ENCODE measurements at places on chromosomes 6 and 20.

DNA sequence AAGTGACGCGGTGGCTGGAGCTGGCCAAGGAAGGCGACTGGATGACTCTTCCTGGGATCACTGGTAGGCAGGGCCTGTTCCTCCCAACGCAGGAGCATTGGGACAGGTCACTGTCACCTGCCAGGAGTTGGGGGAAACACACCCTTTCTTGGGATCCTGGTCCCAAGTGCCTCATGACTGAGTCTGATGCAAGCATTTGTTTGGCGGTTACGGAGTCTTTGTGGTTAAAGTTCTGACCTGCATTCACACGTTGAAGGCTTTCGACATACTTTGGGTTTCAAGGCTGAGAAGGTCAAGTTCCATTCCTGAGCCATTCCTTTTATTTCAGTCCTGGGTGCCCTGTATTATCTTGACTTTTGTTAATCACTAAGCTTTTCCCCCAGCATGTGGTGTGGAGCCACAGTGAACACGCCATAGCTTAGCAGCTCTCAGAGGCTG is 6.0 kb downstream of the PNLDC1 start:
- DNase-seq: no peak

GRCh38 chr20:62219992-62220665 is at the start of gene HRH3:
HRH3 (minus strand) TSS chr20:62220278; CDS start chr20:62219970, 308 bp downstream.
- no peak for DNase-seq

DNA sequence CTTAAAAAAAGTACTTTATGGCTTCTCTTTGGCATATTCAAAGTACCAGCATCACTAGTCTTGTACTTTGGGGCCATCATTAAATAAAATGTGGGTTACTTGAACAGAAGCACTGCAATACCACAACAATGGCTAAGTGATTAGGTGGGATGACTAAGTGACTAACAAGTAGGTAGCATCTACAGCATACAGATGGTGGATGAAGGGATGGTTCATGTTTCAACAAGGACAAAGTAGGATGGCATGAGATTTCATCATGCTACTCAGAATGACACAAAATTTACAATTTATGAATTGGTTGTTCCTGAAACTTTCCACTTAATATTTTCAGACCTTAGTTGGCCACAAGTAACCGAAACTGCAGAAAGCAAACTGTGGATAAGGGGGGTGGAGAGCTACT is 7.7 kb downstream of the MPC1 start:
- DNase-seq: no peak

GRCh38 chr6:148441454-148441911 is 98.8 kb downstream of the SASH1 start:
- DNase-seq: no peak

DNA sequence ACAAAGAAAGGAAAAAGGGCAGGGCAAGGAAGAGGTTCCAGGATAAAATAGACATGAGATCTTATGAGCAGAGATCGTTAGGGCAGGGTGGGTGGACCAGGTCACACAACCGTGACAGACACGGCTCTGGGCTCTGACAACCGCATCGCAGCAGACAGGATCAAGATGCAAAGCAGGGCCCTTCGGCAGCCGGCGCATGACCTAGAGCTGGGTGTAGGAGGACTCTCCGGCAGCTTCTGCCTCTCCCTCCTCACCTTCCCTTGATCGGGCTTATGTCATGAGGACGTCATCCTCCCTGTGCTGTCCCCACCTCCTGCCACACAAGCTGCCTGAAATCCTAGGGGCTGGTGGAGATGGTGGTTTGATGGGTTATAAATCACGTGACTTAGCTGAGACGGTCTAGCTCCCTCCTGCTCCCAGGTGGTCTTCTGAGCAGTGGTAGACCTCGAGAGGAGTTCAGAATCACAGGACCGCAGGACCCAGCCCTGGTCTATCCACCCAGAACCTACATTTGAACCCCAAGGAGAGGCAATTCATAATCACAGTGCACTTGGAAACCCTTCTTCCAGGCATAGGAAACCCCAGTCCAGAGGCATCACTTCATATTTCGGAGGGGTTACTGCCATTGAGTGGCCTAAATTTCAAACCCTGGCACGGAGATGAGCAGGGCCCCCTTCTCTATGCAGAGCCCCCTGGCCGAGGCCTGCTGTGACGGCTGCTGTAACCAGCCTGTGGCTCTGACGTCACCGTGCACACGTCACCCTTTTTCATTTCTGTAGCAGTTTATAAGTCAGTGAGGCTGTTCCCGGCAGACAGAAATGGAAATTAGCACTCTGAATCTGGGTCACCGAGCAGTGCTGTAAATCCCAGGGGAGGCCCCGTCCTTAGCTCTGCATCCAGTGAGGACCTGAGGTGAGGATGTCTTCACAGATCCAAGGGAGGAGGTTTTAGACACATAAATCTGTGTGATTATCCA is 8.7 kb upstream of the CCR6 start:
- no peak for DNase-seq

DNA sequence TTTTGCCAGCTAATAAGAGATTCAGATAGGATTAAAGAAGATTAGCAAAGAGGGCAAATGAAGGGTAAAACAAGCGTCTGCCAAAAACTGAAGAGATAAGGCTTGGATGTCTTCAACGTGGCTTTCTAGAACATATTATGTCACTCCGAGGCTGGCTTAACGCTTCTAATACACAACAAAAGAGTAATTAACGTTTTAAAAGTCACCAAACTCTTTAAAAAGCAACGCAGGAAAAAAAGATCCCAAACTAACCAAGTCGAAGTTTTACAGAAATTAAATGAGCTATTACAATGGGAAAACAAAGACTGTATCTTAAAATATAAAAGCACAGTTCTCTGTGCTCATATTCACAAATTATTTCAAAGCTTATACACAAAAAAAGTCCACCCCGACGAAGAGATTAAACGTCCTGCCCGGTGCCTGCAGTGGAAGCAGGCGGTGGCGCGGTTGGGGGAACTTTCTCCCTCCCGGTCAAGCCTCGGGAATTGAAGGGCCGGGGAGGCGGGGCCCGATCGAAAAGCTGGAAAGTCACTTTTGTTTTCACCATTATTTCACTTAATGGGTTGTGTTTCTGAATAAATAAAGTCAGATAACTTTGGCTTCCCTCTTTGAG is 1.2 kb downstream of the MAK start:
- DNase-seq: peak; percentile 35

GRCh38 chr20:60203451-60203850 is 245.2 kb downstream of the CDH26 start:
- no peak for DNase-seq

DNA sequence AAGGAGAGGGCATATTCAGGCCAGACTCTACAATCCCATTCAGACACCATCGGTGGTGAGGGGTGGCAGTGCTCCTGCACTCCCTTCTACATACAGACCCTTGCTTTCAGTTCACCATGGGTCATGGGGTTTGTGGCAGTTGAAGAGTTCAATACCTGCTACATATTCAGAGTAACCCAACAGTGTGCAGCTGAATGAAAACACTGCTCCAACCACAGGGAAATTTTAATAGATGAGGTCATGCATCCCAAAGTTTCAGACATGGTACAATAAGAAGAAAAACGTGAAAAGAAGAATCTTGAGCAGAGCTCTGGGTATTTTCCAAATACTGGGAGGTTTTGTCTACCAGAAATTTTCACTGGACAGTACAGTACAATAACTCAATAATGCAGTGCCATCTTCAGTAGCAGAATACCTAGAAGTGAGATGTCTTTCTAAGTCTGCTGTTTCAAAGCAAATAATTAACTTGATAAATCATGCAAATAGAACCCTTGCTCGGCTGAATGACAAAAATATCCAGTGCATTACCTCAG is 162.1 kb downstream of the PTPRK start:
- DNase-seq: no peak

DNA sequence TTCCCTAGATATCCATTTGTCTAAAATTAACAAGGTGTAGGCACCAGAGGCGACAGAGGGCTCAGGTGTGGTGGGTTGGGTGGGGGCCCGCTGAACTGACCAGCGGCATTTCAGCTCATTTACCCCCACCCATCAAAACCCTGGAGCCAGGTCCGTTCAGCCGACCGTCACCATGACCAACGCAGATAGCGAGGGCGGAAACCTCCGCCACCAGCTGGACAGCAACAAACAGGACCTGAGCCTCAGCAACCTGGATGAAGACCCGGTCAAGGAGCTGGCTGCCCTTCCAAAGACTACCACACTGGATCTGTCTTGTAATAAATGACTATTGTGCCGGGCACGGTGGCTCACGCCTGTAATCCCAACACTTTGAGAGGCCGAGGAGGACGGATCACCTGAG is 120.8 kb upstream of the LGSN start:
- no peak for DNase-seq

GRCh38 chr6:54361734-54362133 is 53.5 kb downstream of the TINAG start:
- no peak for DNase-seq

DNA sequence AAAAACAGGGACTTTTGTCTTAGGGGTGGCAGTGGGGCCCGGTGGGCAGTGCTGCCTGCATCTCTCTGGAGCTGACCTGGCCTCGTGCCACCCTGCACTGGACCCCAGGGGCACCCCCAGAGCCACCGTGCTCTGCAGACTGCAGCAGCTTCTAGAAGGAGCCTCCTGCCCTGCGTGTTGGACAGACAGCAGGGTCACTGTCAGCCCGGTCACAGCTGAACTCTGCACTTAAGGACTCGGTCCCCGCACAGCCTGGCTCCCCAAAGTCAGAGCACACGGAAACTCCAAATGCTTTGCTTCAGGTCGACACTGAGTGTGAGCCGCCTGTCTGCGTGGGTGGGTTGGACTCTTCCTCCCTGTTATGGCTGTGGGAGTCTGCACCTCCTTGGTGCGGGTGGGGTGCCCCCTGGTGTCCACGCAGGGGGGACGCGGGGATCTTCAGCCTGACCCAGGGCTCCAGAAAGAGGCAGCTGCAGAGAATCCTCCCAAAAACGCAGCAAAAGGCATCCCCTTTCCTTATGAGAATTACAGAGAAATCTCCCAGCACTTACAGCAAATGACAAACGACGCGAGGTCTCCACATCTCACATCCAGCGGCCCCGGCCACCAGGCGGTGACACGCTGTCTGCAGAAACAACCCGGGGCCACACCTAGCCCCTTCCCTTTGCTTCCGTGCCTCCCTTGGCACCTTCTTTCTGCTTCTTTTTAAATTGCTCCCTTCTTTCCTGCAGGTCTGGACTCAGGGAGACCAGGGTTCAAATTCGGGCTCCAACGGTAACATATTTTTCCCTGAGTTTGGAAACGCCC is 36.3 kb upstream of the DACT2 start:
- peak; percentile 54 for DNase-seq
